ENCODE measurements at places on chromosomes 2 and 18.

DNA sequence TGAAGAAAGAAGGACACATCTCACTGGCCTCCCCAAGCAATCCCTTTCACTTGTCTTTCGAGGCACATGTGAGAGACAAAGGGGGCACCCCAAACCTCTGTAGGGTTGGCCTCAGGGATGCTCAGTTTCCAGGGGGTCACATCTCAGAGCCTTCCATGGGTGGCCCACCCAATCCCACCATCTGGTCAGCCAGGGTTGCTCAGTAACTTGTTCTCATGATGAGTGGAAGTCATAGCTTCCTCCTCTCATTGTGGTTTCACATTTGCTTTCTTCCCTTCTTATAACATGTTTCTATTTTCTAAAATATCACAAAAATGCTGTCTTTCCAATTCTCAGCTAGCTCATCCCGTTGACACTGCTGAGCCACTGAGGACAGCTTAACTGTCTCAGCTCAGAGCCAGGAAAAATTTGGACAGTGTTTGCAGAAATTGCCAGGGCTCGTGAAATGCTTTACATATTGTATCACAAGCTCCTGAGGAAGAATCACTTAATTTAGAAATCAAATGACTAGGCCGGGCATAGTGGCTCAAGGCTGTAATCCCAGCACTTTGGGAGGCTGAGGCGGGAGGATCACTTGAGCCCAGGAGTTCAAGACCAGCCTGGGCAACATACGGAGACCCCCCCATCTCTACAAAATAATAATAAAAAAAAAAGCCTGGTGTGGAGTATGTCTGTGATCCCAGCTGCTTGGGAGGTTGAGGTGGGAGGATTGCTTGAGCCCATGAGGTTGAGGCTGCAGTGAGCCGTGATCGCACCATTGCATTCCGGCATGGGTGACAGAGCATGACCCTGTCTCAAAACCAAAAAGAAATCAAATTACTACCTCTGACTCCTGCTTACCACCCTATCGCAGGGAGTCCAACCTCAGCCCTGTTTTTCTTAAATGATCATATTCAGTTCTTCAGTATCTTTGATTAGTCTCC, 129.3 kb downstream of the PRKCE start:
- H3K36me3 ChIP-seq = no peaks in the 10 kb centered on the region
- H3K4me1 ChIP-seq = peaks cover 7% of the 10 kb centered on the region
- DNase-seq = no peak
- no peaks in the 10 kb centered on the region for H3K27me3 ChIP-seq

DNA sequence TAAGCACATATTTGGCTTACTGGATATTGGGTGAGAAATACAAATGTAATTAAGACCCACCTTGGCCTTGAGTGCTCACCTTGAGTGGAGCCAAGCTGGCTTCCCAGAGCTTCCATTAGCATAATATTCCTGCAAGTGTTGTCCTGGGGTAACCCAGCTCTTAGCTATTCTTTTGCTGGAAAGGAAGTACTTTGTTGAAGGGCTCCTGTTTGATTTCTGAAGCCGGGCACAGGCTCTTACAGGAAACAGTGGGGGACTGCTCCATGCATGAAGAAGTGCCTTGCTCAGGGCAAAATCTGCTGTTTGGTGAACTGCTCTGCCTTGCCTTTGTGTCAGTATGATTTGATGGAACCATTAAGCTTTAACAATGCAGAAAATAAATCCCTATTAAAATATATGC, 325.4 kb downstream of the SMAD2 start:
- no peaks in the 10 kb centered on the region for H3K36me3 ChIP-seq
- no peak overlapping the region for H3K27ac ChIP-seq
- no peak for DNase-seq
- H3K4me3 ChIP-seq = no peak overlapping the region

DNA sequence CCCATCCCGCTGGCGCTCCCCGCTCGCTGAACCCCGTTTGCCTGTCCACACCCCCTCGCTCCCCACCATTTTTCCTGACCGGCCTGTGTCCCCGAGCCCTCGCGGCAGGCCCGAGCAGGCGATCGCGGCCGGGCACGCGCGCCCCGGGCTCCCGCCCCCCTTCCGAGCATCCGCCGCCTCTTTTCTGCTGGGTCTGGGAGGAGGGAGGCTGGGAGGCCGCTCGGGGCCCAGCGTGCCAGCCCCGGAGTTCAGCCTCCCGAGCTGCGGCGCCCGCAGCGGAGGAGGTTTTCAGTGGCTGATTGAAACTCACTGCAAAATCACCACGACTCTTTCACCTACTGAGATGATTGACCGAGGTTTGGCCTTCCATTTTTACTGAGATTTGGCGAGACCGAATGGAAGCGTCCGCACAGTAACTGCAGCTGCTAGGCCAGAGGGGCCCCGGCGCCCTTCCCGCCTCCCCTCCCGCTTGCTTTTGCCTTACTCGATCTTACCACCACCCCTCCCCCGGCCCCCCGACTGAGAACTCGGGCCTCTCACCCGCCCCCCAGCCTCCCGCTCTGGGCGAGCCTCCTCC, 4.8 kb downstream of the SOX11 start:
- H3K4me3 ChIP-seq = peak overlapping the region; percentile 33
- peaks cover 61% of the 10 kb centered on the region for H3K27me3 ChIP-seq
- peaks cover 13% of the 10 kb centered on the region for H3K4me1 ChIP-seq
- no peak overlapping the region for H3K27ac ChIP-seq
- H3K36me3 ChIP-seq = no peaks in the 10 kb centered on the region

DNA sequence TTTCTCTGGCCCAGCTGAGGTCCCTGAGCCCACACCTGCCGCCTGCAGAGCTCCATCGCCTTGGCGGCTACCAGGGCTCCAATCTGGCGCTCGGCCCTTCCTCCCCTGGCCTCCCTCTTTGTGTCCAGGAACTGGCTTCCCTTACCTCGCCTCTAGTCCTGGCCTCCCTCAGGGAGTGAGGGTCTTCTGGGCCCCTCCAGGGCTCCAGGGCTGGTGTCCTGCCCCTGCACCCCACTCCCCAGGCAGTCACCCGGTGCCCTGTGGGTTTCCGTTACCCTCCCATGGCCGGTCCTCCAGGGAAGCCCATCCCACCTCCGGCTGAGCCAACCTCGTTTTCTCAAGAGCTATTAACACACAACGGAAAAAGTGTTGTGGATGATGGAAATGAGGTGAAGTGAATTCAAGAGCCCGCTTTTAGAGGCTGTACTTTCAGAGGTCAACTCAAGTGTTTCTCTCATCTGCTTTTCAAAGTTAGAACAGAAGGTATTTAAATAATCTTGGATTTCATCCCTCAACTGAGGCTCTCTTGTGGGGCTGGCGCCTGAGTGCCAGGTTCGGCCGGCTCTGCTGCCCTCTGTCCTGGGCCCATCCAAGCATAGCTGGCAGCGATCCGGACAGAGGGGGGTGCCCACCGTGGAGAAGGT, 131.9 kb downstream of the ASB1 start:
- H3K4me1 ChIP-seq = no peaks in the 10 kb centered on the region
- no peak overlapping the region for H3K4me3 ChIP-seq
- no peak for DNase-seq
- H3K36me3 ChIP-seq = peaks cover 5% of the 10 kb centered on the region

DNA sequence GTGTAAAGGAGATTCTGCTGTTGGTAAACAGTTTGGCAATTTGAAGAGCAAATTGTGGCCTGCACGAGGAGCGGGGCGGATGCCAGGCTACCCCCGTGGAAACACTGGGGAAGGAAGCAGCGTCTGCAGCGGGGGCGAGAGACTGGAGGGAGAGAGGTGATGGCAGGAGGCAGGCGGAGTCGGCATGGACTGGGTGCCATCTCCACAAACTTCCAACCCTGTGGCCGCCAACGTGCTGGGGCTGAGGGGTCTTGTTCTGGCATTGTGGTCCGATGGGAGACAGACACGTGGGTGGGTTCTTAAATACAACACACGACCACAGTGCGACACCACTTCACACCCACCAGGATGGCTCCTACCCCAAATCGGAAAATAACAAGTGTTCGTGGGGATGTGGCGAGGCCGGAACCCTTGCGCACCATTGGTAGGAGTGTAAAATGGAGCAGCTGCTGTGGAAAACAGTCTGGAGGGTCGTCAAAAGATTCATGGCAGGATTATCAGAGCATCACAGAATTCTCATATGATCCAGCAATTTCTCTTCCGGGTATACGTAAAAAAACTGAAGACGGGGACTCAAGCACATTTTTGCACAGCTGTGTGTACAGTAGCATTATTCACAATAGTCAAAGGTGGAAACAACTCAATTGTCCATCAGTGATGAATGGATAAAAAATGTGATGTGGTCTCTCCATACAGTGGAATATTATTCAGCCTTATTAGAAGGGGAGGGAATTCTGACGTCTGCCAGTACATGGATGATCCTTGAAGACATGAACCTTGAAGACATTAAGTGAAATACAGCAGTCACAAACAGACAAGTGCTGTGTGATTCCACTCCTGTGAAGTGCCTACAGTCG, 82.4 kb upstream of the HPCAL1 start:
- no peak overlapping the region for H3K4me3 ChIP-seq
- H3K36me3 ChIP-seq = no peaks in the 10 kb centered on the region
- no peaks in the 10 kb centered on the region for H3K27me3 ChIP-seq
- no peak for DNase-seq
- H3K27ac ChIP-seq = no peak overlapping the region

- no peaks in the 10 kb centered on the region for H3K36me3 ChIP-seq
- H3K27me3 ChIP-seq = peaks cover 3% of the 10 kb centered on the region
- H3K4me3 ChIP-seq = no peak overlapping the region
- no peaks in the 10 kb centered on the region for H3K4me1 ChIP-seq
Observed at GRCh38 chr18:53817976-53818950, 406.2 kb downstream of the MBD2 start.

- no peaks in the 10 kb centered on the region for H3K4me1 ChIP-seq
- no peak overlapping the region for H3K4me3 ChIP-seq
- H3K27me3 ChIP-seq = no peaks in the 10 kb centered on the region
Observed at GRCh38 chr2:18611604-18612003, 22.2 kb upstream of the NT5C1B start.

- H3K36me3 ChIP-seq = peaks cover 73% of the 10 kb centered on the region
- H3K27ac ChIP-seq = no peak overlapping the region
- no peak for DNase-seq
- no peak overlapping the region for H3K4me3 ChIP-seq
- H3K4me1 ChIP-seq = peaks cover 22% of the 10 kb centered on the region
Observed at GRCh38 chr2:43478412-43479086, 117.3 kb downstream of the THADA start.

- no peak overlapping the region for H3K27ac ChIP-seq
- no peak for DNase-seq
- H3K4me3 ChIP-seq = no peak overlapping the region
Observed at GRCh38 chr2:129492548-129492947, 486.9 kb upstream of the RAB6C start.

DNA sequence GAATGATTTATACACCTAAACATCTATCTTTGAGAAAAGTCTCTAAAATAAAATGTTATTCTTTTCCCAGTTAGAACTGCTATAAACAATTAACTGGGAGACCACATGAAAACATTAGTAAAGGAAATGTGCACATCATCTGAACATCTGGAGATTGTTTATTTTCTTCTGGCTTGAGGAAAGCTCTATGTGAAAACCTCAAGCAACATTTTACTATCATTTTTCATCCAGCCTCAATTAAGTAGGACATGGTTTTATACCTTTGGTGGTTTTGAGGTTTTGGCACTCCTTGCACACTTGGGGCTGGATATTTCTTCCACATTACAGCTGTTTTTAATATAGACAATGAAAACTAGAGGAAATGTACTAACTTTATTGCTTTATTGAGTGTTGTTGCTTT, 609.5 kb upstream of the SLC8A1 start:
- no peaks in the 10 kb centered on the region for H3K27me3 ChIP-seq
- no peaks in the 10 kb centered on the region for H3K4me1 ChIP-seq
- H3K4me3 ChIP-seq = no peak overlapping the region
